ENCODE measurements at places on chromosomes 6 and 20.

DNA sequence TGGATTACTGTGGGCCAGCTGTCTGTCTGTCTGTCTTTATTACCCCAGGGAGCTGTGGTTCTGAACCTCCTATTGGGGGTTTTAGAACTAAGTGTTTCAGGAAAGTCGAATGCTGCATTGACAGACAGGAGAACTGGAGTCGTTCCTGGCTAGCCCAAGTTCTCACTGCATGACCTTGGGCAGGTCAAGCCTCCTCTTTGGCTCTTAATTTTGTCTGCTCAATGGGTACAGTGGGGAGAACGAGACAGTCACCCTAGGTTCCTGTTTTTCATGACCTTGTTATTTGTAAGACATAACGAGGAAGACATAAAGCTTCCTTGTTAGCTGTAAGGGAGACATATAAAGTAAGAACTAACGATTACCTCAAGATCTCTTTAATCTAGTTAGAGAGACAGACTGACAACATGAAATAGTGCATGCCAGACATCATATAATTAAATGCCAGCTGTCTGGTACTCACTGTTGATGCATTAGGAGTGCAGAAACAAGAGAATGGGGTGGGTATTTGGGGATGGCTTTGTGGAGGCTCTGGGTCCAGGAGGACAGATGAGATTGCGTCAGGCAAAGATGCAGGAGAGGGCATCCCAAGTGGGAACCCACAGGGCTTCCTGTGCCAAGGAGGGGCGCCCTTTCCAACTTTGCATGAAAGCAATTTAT lies 3.7 kb upstream of the CCDC167 start:
- DNase-seq = no peak

- DNase-seq = no peak
Observed at GRCh38 chr6:35729722-35730121, 7.1 kb upstream of the ARMC12 start.

DNA sequence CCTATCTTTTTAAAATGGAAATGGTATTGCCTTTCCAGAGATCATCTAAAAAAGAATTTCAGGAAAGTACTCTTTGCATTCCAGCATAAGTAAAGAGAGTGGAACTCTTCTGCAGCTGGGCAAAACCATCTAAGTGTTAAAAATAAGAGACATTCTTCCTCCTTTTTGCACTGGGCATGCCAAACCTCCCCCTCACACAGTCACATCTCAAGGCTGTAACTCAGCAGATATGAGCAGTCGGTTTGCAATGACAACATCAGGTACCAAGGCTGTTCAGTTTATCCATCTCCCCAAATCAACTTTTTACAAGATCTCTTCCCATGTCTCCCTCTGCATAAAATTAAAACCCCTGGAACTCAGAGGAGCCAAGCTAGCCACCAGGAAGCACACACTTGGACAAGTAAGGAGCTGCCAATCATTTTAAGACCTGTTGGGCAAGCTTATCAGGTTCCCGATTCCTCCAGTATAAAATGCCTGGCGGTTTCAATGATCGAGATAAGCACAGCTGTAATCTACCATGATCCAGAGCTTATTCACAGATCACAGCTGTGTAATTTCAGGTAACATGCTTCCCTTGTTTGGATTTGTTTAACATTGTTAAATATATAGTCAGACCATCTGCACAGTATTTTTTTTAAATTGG lies 23.2 kb downstream of the ID4 start:
- no peak for DNase-seq

GRCh38 chr6:53192682-53193188 lies 44.1 kb upstream of the GCM1 start:
- DNase-seq = no peak

- DNase-seq = peak; percentile 6
Observed at GRCh38 chr6:112286010-112286409, 31.6 kb upstream of the LAMA4 start.

Data from activated T-cell treated with anti-CD3 and anti-CD28 coated beads, Interleukin-2, amount 50 U/mL, for 4 hours (primary cell).